ENCODE measurements at places on chromosomes 11 and 22.

GRCh38 chr11:17547051-17547577 lies at the start of gene OTOG:
OTOG (plus strand) TSS chr11:17547259; CDS start chr11:17547373, 114 bp downstream.
- DNase-seq = no peak

DNA sequence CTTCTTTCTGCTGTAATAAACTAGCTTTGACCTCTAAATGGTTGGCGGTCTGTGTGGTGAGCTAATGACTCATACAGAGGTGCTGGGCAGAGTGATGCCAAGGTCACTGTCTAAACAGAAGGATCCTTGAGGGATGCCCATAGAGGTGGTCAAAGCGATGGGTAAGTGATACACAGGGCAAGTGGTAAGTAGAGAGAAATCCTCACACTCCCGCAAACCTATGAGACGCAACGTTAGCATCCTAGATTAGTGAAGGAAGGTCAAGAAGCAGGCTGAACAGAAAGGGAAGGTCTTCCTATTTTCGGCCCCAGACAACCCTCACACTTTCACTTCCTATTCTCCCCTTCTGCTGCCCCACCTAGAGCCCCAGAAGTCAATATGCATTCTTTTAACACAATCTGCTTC lies 65.6 kb upstream of the SESN3 start:
- DNase-seq = no peak

GRCh38 chr11:47411884-47412746 lies 3.7 kb downstream of the SLC39A13 start:
- DNase-seq = peak; percentile 49

- DNase-seq = peak; percentile 79
Observed at GRCh38 chr22:50530877-50531545, 1.2 kb upstream of the TYMP start.

DNA sequence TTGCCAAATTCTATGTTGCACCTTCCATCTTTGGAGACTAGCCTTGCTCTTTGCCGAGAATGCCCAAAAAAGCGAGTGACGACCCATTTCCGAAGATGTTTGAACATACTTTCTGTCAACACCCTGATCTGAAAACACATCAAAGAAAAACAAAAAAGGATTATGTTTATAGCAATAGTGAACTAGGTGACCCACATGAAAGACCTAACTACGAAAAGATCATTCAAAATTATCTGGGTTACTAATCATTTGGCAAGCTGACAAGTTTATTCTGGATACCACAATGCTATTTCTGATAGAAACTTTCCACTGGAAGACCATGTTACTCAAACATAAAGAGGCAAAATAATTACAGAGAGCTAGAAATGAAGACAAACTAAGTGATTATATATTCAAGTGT lies 27.0 kb downstream of the KCNJ1 start:
- peak; percentile 83 for DNase-seq

- DNase-seq = peak; percentile 36
Observed at GRCh38 chr22:43110927-43111623, 525 bp downstream of the BIK start.

- no peak for DNase-seq
Observed at GRCh38 chr11:58135171-58135570, 9.8 kb upstream of the OR9I1 start.

GRCh38 chr11:117676501-117676900 lies 120.5 kb downstream of the DSCAML1 start:
- no peak for DNase-seq

DNA sequence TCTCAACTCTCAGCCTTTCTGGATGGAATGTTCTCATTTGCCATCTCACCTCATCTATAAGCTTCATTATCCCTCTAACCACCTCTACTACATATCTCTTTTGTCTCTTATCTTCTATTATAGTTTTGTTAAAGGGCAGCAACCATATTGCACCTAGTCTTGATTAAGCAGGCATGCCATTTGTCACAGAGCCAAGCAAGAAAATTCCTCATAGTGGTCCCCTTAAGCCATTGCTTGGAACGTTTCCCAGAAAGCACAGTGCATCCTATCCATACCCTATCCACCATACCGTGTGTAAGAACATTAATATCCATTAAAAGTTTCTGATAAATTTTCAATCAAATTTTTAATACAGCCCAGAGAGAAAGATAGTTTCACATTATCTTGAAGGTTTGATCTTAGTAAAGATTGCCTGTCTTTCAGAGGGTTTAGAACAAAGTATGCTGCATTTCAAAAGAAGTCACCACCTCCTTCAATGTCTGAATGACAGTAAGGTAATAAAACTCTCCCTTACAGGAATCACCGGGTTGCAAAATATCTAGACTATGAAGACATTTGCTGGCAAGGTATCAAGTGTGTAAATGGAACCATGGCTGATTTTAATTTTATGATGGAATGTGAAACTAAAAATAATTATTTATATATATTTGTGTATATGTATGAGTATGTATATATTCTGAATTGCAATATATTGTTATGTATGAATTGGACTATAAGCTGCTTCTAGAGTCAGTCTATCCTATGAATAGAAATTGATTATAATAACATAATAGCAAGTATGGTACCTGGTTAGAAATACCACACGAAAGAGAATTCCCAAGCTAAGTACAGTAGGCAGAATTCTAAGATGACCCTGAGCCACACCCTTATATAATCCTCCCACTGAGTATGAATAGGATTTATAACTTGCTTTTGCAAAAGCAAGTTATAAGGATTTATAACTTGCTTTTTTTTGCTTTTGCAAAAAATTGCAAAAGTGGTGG lies 1296.3 kb downstream of the LRRC4C start:
- no peak for DNase-seq

GRCh38 chr11:66419825-66420224 lies 1.0 kb upstream of the NPAS4 start:
- DNase-seq = no peak

- DNase-seq = no peak
Observed at GRCh38 chr22:48333816-48334735, 1493.6 kb downstream of the BRD1 start.

- peak; percentile 8 for DNase-seq
Observed at GRCh38 chr11:70205766-70206165, 2.7 kb downstream of the FADD start.

DNA sequence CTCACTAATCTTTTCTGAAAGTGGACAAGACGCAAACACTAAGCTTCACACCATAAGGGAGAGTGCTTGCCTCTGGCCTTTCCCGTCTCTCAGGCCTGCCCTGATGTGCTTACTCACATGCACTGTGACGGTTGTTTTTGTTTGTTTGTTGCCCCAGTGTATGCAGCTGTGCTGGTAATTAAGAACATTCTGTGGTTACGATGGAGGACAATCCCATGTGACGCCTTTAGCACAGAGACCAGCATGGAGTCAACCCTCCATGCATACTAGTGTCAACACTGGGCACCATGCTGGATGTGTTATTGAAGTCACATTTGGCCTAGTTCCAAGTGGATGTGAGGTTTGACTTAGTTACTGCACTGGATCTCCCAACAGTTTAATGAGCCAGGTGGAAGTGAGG lies 27.8 kb upstream of the CDON start:
- DNase-seq = no peak

DNA sequence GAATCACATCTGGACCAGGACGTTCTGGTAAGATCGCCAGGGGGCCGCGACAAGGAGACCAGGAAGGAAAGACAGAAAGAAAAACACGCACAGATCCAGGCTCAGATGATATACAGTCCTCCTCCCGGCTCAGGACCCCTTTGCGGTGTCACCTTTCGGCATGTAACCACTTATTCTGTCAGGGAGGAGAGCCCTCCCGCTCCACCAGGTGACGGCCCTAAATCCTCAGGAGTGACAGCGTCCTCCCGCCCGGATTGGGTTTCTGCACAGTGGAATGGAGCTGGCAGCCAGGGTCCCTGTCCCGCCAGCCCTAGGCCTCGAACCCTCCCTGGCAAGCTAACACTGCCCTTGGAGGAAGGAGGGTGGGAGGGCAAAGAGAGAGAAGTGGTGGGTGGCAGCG lies 24.3 kb upstream of the KCNQ1OT1 start:
- no peak for DNase-seq

- DNase-seq = no peak
Observed at GRCh38 chr11:69304686-69305085, 10.7 kb downstream of the MYEOV start.

- DNase-seq = no peak
Observed at GRCh38 chr11:40168414-40168813, 1291.0 kb downstream of the LRRC4C start.

DNA sequence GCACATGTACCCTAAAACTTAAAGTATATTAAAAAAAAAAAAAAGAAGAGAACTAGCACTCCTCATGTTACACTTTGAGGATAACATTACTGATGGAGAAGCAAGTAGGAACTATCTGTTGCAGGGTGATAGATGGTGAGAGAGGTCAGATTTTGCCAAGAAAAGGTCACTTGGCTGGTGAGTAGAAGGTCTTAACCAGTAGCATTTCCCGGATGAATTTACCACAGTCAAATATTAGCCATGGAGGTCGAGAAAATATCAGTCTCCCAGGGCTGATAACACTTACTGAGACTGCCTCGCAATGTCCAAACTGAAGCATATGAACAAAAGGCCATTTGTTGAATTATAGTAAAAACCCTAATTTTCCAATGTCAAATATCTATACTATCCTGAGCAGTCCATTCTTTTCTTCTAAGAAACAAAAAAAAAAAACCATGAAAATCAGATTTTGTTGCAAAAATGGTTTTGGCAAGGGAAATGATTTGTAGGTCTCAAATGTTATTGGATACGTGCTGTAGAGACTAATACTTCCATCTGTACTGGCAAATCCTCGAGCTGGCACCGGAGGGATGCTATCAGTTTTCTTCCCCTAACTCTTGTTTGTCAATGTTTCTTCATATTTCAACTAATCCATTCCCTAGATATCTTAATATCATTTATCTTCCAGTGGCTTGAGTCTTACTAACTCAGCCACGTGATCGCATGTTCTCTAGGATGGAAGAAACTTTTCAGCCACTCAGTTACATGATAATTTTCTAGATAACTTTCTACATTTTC lies 14.5 kb upstream of the BBOX1 start:
- no peak for DNase-seq

GRCh38 chr11:34250211-34250610 lies 107.6 kb downstream of the ABTB2 start:
- DNase-seq = no peak

GRCh38 chr11:84165139-84165538 lies 879.0 kb upstream of the CCDC90B start:
- DNase-seq = no peak

DNA sequence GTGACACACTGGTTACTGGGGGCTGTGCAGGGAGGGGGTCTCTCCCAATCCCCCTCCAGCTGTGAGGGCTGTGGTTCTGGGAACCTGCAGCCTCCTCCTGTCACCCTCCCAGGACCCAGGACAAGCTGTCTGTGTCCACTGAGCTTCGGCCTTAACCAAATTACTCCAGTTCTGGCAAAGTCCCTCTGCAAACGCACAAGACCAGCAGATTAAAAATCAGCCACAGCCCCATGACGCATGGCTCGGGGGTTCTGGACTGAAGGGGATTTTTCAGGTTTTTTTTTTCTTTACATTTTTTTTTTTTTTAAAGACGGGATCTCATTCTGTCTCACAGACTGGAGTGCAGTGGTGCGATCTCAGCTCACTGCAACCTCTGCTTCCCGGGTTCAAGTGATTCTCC lies 32.2 kb upstream of the A4GALT start:
- no peak for DNase-seq

GRCh38 chr22:43955883-43956782 lies 891 bp downstream of the SAMM50 start:
- DNase-seq = no peak

DNA sequence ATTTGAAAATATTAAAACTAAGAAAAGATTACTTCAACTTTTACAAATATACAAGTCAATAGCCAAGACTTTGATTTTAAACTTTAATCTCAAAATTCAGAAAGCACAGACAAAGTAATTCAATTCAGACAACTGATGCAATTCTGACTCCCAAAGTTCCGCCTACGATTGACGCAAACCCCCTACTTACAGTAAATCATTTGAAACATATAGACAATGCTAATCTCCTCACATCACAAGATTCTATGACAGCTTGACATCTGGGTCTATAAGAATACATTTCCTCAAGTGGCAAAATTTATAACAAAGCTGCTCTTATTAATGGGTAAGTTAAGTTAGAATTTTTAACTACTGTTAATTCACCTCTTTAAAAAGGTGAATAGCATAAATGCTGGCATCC lies 75.2 kb downstream of the GUCY1A2 start:
- DNase-seq = no peak
